NCI-H526 treated with DMSO at 0.1 percent for 48 hours (cell line): ENCODE measurements at places on chromosomes 5 and 9.

DNA sequence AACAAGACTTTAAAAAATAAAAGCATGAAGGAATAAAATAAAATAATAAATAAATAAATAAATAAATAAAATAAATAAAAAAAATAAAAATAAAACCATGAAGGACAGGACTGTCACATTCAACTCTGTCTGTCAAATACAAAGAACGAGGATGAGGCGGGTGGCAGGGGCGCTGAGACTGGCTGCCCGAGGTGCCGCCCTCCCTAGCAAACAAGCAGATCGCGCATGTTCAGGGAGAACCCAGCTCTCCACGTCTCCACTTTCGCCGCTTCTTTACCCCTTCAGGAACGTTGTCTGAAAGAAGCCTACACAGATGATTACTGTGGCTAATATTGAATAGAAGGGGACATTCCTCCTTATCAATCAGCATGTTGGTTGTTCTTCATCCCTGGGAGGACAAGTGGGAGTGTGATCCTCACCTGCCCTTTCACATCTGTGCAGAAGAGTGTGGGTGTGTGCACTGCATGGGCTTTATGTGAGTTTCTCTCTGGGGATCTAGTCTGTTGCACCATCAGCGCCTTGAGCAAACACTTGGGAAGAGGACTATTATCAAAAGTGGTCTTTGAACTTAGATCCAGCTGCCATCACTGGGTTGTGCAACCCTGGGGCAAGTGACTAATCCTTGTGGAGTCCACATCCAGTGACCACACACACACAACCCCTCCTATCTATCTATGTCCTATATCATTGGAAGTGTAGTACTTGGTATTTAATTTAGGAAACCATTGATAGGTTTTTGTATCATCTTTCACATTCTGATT is 399.2 kb downstream of the IRX2 start:
- no peak for DNase-seq

DNA sequence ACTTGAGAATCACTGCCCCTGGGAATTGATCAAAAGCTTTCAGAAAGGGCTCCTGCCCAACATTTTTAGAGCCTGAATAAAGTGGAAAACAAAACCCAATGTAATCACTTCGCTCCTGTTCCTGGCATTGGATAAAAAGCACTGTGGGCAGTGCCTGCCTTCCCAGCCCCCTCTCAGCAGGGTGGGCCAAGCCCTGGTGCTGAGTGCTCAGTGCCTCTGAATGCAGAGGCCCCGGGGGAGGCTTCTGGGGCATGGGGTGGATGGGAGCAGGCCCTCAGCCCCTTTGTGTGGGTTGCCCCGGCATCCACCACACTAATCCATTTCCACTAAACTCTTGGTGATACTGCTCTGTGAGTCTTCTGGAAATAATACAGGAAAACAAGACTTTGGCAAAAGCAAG is 55.6 kb downstream of the CFAP90 start:
- DNase-seq: no peak

DNA sequence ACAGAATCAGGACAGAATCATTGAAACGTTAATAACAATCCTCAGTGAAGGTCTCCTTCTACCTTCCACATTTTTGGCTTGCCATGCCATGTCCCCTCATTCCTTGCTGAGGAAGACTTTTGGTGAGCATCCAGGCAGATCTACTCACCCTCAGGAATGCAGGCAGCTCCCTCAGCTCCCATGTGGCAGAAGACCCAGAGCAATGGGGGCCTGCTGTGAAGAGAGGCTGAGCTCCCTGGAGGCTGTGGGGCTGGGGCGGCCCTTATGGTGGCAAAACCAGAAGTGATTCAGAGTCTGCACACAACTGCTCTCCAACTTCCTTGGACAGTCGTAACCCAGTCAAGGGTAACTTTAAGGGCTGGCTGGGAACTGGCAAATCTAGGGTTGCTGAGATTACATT is 247.2 kb upstream of the EFNA5 start:
- no peak for DNase-seq

DNA sequence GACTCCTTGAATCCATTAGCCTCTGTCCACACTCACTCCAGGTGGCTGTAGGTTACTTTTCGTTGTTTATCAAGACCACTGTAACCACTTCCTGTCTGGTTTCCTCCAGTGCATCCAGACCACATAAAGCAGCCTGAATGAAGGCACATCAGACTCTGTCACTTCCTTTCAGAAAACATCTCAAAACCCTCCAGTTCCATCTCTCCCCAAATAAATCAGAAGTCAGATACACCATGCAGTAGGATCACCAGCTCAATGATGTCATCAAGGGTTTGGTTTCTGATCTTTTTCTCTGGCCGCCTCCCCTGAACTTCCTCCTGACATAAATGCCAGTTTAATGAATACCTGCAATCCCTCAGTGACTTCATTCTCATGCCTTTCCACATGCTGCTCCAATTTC is 161.2 kb downstream of the ZNF462 start:
- DNase-seq: no peak

GRCh38 chr5:150271923-150272322 is 17.6 kb downstream of the CAMK2A start:
- no peak for DNase-seq

DNA sequence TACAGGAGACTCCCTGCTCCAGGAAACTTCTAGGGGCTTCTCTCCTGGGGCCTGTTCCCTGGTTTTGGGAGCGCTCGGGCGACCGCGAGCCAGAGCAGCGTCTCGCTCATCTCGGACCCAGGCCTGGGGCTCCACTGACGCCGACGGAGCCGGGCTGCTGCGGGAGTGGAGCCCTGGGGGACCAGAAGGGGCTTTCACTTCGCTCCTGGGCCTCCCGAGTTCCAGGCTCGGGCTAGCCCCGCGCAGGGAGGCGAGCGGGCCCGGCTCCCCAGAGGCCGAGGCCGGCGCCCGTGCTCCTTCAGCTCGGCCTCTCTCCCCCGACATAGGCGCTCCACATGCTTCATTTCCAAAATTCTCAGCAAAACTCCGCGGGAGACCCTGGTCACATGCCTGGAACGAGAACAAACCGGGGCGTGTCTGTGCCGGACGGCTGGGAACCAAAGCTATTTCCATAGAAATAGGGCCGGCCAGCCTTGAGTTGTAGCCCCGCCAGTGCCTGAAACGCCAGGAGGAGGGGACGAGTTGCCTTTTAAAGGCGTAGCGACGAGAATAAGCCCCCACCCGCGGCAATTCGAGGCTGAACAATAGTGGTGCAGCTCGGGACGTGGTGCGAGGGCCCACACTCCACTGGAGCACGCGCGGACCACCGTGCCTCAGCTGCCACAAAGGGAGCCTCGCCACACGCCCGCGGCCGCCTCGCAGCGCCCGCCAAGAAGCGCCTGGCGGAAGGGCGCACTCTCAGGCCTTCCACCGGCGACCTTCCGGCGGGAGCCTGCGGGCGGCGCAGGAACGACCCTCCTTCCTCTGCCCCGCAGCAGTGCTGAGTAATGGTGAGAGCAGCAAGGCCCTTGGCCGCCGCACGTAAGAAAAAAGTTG is 1.1 kb upstream of the G3BP1 start:
- peak; percentile 58 for DNase-seq

DNA sequence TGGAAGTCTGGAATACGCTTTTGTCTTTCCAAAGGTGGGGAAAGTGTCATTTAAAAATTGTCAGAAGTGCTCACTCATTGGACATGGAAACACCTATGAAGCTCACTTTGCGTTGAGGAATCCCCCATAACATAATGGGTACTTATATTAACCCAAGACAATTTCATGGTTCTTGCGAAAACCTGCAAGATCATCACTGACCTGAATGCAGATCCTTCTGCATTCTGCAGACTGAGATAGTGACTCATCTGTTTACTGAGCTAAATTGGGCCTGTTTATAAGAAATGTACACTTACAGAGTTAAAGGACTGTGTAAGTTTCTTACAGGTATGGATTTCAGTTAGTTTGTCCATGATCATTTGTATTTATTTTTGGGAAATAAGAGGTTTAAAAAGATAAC is 153.0 kb downstream of the HMHB1 start:
- DNase-seq: no peak

DNA sequence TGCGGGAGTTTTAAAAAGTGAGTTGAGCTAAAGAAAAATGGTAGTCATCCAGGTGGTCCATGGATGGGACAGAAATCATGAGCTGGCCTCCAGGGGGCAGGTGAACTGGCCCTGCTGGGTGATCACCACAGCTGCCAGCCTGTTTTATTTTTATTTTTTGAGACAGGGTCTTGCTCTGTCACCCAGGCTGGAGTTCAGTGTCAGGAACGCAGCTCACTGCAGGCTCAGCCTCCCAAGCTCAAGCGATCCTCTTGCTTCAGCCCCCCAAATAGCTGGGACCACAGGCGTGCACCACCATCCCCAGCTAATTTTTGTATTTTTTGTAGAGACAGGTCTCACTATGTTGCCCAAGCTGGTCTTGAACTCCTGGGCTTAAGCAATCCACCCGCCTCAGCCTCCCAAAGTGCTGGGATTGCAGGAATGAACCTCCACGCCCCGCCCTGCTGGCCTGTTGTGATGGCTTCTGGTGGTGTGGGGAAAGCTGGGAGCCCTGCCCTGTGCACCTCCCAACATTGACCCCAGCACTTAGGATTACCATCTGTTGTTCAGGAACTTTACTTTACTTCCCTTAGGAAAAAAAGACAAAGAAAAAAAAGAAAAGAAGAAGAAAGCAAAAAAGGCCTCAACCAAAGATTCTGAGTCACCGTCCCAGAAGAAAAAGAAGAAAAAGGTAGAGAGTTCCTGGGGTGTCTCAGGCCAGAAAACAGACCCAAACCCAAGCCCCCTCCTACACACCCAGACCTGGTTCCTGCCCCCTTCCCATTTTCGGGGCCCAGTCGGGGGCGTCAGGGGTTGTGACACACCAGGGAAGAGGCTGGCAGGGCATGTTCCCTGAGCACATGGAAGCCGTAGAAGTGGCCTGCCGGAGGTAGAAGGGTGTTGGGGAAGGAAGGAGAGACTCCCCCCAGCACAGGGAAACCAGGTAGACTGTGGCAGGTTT is 14.7 kb downstream of the CD74 start:
- no peak for DNase-seq

GRCh38 chr5:50441493-50441955 is 436 bp upstream of the EMB start:
- no peak for DNase-seq

DNA sequence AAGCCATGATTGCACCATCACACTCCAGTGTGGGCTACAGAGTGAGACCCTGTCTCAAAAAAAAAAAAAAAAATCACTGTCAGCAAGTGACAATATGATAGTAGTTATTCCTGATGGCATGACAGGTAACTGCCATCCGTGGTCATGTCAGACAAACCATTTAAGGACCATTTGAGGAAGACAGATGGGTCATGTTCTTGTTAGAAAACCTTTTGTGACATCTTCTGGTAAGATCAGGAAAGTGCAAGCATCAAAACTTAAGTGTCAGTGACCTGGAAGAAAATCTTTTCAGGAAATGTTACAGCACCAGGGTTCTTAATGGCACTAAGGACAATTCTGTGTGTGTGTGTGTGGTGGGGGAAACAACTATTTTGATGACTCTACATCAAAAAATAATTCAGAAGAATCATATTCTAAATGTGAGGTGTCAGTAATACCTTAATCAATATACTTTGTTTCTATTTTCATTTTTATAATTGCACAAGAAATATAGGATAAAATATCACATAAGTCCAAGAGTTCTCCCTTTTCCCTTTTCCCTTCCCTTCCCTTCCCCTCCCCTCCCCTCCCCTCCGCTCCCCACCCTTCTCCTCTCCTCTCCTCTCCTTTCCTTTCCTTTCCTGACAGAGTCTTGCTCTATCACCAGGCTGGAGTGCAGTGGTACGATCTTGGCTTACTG is 17.8 kb downstream of the SLC38A9 start:
- DNase-seq: peak; percentile 8

DNA sequence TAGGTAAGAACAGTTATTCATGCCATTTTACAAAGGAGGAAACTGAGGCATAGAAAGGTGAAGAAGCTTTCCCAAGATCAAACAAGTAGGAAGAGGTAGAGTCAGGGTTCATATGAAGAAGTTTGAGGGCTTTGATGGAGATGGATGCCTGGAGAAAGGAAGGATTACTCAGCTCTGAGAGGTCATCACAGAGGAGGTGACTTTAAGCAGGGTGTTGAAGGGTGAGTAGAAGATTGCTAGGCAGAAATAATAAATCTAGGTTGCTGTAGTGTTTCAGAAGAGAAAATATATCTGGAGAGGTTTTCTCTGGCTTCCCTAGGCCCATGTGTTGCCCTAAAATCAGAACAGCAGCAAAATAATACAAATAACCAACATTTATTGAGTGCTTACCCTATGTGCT is 196.3 kb downstream of the PALM2AKAP2 start:
- DNase-seq: no peak
